CD4-positive, alpha-beta T cell treated with Interleukin-10 for 1 hour (primary cell): ENCODE measurements at places on chromosomes 13 and 19.

GRCh38 chr19:7997809-7998480 is 7.5 kb downstream of the ELAVL1 start:
- DNase-seq, result no peak

DNA sequence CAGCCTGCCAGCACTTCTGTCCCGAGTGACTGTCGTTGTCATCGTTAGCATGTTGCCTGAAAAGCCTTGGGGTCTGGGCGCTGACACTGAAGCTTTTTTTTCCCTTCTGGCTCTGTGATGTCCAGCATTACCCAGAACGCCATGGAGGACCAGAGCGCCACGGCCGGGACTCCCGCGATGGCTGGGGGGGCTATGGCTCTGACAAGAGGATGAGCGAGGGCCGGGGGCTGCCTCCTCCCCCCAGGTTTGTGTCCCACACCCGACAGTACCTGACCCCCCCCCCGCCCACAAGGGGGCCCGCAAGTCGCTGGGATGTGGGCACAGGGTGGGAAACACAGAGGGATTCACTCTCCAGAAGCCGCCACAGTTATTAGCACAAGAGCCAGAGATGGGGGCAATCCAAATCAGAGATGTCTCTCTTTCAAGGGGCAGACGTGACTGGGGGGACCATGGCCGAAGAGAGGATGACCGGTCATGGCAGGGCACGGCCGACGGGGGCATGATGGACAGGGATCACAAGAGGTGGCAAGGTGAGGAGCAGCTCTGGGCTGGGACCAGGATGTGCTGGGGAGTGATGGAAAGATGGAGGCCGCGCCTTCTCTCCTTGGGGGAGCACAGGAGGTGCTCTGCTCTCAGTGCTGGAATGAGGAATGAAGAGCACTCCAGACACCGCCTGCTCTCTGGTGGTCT is 13.2 kb downstream of the MICOS13 start:
- DNase-seq, result no peak

- no peak for DNase-seq
Measured at GRCh38 chr19:34994643-34995541, 5.2 kb upstream of the GRAMD1A start.

GRCh38 chr13:29384466-29384865 is 211.0 kb downstream of the SLC7A1 start:
- no peak for DNase-seq
